ENCODE measurements at places on chromosomes 7 and 10.

DNA sequence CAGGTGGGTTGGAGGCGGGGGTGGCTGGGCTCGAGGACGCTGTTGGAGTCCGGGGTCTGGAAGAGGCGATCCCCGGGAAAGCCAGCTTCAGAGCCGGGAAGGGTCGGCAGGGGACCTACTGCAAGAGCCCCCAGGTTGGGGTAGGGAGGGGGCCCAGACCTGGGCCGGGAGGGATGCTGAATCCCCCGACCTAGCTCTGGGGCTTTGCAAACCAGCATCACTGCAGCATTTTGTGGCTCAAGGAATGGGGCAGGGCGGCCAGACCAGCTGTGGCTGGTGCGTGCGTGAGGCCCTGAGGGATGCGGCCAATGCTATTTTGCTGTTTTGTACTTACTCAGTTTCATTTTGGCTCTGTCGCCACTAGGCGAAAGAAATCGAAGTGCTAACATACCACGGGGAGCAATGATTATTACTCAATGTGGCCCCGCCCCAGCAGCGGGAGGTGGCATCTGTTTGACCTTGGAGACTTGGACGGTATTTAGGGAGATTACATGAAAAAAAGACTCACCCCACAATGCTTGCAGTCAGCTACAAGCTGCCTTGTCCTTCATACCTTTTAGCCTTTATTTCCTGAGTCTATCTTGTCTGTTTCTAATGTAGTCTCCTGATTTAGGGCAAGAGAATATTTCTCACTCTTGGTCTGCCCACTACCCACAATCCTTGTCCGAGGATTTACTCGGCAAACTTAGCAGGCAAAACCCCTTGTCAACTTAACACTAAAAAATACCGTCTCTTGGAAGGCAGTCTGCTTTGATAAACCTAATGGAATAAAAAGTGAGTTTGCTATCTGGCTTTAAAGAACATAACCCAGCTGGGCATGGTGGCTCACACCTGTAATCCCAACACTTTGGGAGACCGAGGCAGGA lies 16.2 kb downstream of the HSPB1 start:
- DNase-seq: peak; percentile 67

DNA sequence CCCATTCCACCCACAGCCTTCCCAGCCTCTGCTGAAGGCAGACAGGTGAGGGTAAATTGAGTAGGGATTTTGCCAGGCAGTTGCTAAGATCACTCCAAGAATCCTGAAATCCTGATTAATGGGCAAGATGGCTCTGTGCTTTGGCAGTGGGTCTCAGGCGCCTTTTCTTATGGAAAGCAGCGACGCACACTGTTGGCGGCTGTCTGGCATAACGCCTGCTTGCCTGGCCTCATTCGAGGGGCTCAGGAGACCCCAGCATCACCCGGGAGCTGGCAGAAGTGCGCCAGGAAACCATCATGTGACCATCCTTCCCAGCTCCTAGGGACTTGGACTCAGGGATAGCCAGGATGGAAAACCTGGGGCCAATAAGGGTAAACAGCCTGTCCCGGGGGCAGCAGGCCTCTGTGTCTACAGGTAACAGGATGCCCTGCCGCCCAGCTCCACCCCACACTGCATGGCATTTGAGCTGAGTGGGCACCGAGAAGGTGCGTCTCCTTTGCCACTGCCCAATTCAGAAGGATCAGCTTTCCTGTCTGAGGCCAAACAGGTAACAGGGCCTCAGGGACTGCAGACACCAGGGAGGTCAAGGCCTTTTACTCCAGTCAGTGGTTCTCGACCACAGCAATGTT lies 98.6 kb downstream of the FAM53B start:
- no peak for DNase-seq

- DNase-seq: no peak
These were observed 119.7 kb downstream of the FAM53B start for GRCh38 chr10:124624466-124624865.

- DNase-seq: no peak
These were observed 199.3 kb downstream of the PARD3 start for GRCh38 chr10:34615770-34616169.

- no peak for DNase-seq
These were observed 151.5 kb upstream of the COL1A2 start for GRCh38 chr7:94243066-94243711.

DNA sequence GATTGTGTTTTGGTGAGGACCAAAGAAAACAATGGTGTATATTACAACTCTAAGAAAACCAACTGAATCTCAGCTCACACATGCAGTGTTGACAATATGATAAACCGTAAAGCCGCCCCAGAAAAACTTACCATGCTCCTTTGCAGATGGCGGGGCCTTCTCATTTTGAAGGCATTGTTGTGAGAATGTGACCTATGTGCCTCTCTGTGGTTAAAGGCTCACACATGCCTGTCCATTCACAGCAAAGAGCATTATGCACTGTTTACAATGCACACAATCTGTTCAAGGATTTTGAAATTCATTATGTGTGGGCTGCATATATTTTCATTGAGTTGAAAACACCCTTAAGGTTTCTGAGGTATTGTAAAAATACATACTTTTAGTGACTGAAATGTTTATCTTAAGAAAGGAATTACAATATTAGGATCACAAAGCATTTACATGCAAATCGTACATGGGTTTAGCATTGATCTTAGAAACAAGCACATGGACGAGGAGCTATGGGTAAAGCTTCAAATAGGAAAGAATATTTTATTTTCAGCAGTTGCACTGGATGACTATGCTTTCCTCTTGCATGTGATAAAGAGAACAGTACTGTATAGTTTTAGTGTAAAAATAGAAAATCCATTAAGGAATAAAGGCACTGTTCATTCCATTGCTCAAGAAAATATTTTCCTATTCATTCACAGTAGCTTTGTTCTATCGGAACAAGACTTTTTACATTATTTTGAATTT lies 334.3 kb downstream of the ARL4A start:
- no peak for DNase-seq
